ENCODE measurements at places on chromosomes 4 and X.

GRCh38 chr4:81378386-81378785 is 93.3 kb downstream of the RASGEF1B start:
- no peak overlapping the region for H3K4me3 ChIP-seq
- H3K36me3 ChIP-seq: no peaks in the 10 kb centered on the region
- H3K4me1 ChIP-seq: no peaks in the 10 kb centered on the region
- peaks cover 4% of the 10 kb centered on the region for H3K27me3 ChIP-seq

DNA sequence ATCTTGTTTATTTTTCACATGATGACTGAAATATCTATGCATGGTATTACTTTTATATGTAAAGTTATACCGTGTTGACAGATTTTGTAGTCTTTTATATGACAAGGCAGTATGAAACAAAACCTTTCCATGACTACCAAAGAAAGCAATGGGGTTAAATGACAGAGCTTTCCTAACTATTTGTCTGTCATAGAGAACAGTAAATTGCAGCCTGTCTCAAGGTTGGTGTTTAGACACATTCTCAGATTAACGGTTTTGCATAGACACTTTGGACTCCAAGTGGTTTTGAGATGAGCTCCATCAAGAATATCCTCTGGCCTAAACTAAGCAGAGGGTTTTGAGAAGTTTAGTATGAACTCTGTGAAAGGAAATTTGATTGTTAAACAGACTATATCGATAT is 180.7 kb upstream of the TENM3 start:
- no peak overlapping the region for H3K27ac ChIP-seq
- no peak for DNase-seq
- no peaks in the 10 kb centered on the region for H3K4me1 ChIP-seq
- H3K36me3 ChIP-seq: no peaks in the 10 kb centered on the region

GRCh38 chr4:105210916-105211315 is 64.2 kb downstream of the TET2 start:
- H3K27me3 ChIP-seq: no peaks in the 10 kb centered on the region
- no peak overlapping the region for H3K27ac ChIP-seq
- H3K4me1 ChIP-seq: peaks cover 10% of the 10 kb centered on the region
- H3K4me3 ChIP-seq: no peak overlapping the region
- peaks cover 27% of the 10 kb centered on the region for H3K36me3 ChIP-seq

GRCh38 chr4:42391981-42392380 is 5.3 kb upstream of the SHISA3 start:
- no peak overlapping the region for H3K4me3 ChIP-seq
- no peak overlapping the region for H3K27ac ChIP-seq
- H3K27me3 ChIP-seq: peaks cover 16% of the 10 kb centered on the region
- H3K4me1 ChIP-seq: peaks cover 7% of the 10 kb centered on the region

DNA sequence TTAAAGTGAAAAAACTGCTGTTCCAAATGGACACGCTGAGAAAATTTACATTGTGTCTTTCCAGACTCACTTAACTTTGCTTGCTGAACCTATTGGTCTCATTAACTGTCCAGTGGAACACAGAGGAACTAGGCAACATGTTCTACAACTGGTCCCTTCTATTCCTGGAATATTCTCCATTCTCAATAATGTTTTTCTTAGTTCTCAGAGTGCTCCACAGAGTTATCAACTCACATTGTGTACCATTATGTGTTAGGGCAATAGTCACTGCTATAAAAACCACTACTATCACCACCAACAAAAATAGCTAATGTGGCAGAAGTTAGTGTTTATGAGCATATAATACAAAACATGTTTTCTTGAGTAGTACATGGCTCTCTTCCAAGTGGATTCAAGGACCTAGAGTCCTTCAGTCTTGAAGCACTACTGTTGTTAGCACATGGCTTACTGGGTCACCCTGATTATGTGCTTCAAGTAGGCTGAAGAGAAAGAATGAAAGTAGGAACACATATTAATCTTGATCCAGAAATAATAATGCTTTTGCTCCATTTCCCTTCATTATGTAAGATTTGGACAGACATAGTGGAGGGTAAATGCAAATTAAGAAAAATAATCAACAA is 865.3 kb upstream of the HS3ST1 start:
- no peak for DNase-seq
- no peaks in the 10 kb centered on the region for H3K36me3 ChIP-seq
- no peaks in the 10 kb centered on the region for H3K4me1 ChIP-seq

DNA sequence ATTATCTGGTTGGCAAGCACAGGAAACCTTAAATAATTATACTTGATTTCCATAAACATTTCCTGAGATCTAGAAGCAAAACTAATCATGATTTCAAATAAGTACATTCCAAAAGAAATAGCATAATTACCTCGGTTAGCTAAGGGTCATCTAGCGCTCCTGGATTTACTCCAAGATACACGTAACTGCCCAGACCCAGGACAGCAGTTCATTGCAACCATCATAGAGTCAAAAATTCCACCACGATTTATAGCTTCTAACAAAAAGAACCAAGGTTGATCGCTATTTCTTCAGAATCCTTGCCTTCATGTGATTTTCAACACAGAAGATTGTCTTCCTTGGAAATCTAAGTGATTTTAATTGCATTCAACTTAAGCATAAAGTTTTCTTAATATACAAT is 1235.5 kb upstream of the TENM3 start:
- H3K27ac ChIP-seq: no peak overlapping the region
- no peak overlapping the region for H3K4me3 ChIP-seq
- no peaks in the 10 kb centered on the region for H3K36me3 ChIP-seq
- no peaks in the 10 kb centered on the region for H3K27me3 ChIP-seq
